ENCODE measurements at places on chromosomes 7 and 10. TPM values are rescaled to one million over a fixed set of nuclear protein-coding genes. Genes with fewer than 3 reads are reported as not detected.

DNA sequence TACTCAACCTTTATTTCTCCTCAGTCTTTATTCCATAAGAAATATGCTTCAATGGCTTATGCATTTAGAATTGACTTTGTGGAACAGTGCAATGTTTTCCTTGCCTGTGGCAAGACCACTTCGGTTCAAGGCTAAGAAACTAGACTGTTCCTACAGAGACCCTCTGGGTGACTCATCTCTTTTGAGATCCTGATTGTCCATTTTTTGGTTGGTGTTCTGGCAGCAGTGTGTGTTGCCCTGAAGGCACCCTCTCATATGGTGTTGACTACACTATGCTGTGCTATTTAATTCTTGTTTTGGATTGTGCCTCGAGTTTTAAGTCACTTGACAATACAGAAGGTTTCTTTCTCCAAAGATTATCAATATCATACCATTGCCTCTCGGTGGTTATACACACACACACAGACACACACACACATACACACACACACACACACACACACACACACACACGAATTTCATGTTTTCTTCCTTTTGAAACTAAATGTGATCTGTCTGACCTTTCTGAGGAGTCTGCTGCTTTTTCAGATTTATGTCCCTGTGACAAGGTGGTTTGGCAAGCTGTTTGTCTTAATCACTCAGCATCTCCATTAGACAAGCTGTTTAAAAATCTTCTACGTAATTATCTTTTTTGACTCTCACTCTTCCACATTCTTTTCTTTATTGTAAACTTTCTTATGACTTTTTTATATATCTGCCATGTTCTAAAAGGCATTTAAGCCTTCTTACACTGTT is 187.2 kb downstream of the VTI1A start:
- DNase-seq: no peak

GRCh38 chr10:18230794-18231193 is 90.6 kb downstream of the CACNB2 start:
- DNase-seq: no peak

GRCh38 chr10:46530249-46531186 is 25.9 kb downstream of the GPRIN2 start:
- no peak for DNase-seq

DUSP5 gene
- 9.1 TPM for total RNA-seq

VGF gene
- not detected for total RNA-seq

STEAP4 gene
- 0.10 TPM for total RNA-seq

GRCh38 chr7:116494472-116494871 is 5.1 kb upstream of the CAV2 start:
- DNase-seq: no peak

DNA sequence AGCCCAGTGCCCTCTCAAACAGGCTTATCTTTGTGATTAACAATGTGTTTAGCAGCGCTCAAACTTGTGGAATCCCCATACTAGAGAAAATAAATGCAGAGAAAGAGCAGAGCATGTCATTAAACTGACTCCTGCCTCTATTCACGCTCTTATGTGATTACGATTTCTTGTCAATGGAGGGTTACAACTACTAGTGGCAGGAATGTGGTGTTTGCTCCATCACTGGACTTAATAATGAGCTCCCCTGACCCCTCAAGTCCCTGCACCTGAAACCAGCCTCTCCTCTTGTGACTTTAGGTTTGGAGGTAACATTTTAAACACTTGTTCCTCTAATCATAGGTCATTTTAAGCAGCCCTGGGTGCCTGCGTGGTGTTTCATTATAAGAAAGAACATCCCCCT is 121.9 kb downstream of the PLPP4 start:
- no peak for DNase-seq

- no peak for DNase-seq
Observed at GRCh38 chr10:45403151-45403550, 29.1 kb downstream of the ALOX5 start.

GRCh38 chr10:113335592-113335991 is 217.3 kb upstream of the HABP2 start:
- DNase-seq: no peak

INMT gene
- total RNA-seq: 0.75 TPM

- DNase-seq: no peak
Observed at GRCh38 chr7:145169908-145170307, 334.1 kb upstream of the TPK1 start.

DNA sequence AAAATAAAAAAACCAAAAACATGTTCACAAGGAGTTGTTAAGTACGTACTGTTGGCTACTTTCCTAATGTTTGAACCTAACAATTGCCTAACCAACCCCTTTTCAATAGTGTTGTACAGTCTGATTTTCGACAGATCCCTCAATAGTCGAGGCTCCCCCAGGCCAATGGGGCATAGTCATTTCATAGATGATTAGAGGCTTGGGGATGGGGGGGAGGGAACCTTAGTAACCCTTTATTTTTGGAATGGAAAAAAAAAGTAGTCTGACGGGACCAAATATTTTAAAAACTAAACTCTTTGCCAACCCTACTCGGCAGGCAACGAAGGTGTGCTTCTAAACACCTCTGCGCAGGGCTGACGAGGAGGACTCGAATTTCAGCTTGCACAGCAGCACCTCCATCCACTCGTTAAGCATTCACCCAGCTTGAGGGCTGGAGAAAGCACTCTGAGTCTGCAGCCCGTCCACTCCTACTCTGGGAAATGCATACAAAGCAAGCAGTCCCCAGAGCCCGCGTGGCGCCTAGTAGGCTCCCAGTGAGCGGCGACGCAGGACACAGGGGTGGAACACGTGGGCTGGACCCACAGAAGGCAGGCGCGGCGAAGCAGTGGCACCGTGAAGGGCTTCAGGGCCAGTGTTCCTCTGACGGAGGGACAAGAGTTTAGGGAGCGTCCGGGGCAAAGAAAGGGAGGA is 899 bp downstream of the PUS7 start:
- no peak for DNase-seq

DNA sequence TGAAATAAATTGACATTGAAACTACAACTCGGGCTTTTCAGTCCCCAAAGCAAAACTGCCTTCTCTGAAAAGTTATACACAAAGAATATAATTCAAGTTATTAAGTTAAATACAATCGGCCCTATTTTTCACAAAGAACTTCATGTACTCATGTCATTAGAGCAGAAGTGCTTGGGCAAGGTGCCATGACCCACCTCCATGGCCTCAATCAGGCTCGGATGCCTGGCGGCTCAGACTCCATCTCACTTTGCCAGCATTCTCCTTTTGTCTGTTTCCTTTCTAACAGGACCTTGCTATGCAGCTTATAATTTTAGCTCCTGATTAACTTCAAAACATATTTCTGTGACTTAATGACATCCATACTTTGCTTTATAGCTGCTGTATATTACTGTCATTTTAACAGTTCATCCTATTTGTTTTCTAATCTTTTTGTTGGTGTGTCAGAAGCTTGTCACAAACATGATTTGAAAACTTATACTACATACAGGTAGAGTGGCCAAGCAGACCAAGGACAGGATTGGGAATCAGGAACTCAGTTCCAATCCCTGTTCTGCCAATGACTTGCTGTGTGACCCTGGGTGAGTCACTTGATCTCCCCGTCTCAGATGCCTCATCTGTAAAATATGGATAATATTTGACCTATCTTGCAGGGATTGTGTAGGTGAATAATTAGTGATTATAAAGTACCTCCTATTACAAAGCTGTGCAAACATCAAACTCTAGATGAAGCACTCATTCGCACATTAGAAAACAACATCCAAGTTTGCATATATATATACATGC is 60.8 kb upstream of the ITGA8 start:
- DNase-seq: no peak

GRCh38 chr7:131358636-131359035 is 31.0 kb downstream of the MKLN1 start:
- no peak for DNase-seq

GRCh38 chr7:158111906-158112570 is 475.6 kb downstream of the PTPRN2 start:
- no peak for DNase-seq

- no peak for DNase-seq
Observed at GRCh38 chr10:2731940-2732339, 335.4 kb upstream of the PFKP start.

- DNase-seq: no peak
Observed at GRCh38 chr7:135726276-135726788, 1.7 kb downstream of the SLC13A4 start.

IFT22 gene
- 6.5 TPM for total RNA-seq

STRIP2 gene
- total RNA-seq: 0.40 TPM

FOXI2 gene
- total RNA-seq: not detected

RELN gene
- total RNA-seq: not detected

DNA sequence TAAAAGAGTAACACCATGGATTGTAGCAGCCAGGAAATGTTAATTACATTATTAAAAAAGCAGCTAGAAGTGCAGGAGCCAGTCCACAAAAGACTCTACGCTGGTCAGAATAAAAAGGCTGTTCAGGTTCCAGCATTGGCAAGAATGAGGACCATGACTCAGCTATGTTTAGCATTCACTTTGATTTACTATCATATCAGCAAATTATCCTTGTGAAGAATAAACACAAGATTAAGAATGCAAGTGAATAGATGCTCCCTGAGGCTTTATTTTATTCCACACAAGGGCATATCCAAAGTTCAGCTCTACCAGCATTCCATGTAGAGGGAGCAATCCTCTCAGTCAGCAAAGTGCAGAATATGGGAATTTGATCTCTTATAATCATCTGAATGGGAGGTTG is 13.6 kb downstream of the DGKB start:
- DNase-seq: no peak

DNA sequence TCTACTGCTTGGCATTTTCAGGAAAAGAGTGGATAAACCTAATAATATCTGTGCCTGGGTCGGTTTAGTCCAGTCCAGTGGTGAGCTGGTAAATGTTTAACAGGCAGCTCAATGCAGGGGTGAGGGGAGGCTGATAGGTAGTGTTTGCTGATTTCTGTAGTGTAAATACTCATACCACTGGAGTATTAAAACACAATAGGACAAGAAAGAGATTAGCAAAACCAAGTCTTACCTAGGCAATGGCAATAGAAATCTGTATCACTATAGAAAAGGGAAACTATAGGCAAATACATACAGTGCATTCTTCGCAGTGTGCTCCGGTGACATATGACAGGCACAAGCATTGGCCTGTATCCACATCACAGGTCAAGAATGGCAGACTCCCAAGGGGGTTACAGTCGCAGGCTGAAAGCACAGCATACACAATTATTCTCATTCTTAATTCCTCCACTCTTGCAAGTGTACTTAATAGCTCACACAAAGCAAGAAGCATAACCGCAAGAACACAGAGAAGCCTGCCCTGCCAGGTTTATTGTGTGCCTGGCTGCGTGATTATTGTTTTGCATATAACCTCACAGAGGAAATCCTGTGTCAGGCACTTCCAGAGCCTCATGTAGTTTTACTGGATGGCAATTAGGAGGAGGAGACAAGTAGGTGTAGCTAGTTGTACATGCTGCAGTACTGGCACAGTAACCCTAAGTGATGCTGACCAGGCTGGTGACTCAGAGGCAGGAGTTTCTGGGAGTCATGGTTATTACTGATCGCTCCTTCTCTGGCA is 35.0 kb downstream of the LAMB4 start:
- no peak for DNase-seq

DNA sequence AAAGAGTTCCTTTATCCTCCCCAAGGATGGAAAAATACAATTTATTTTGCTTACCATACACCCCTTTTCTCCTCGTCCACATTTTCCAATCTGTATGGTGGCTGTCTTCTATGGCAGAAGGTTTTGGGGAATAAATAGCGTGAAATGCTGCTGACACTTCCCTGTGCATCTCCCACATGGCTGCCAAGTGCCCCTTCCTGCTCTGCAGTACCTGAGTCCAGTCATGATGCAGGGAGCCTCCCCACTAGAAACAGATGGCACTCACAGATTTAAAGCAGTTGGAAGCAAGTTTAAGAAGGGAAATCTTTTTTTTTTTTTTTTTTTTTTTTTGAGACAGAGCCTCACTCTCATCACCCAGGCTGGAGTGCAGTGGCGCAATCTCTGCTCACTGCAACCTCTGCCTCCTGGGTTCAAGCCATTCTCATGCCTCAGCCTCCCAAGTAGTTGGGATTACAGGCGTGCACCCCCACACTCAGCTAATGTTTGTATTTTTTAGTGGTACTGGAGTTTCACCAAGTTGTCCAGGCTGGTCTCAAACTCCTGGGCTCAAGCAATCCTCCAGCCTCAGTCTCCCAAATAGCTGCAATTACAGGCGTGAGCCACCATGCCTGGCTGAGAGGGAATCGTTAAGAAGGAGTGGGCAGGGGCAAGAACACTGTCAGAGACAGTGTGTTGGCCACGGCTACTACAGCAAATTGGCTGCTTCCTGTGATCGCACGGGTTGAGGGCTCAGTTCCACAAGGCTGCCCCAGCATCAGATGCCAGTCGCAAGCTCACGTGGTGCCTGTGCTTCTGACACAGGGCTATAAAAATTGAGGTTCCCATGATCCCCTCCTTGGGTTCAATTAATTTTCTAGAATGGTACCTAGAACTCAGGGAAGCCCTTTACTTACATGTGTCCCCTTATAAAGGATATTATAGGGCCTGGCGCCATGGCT is 5.3 kb upstream of the PILRA start:
- DNase-seq: no peak

All from T-cell (primary cell).